ENCODE measurements at places on chromosomes 1 and 21. TPM values are rescaled to one million over a fixed set of nuclear protein-coding genes. Genes with fewer than 3 reads are reported as not detected.

- H3K4me3 ChIP-seq, result peak within 1 kb of the TSS; percentile 74
- H3K4me1 ChIP-seq, result peaks cover 35% of the 10 kb centered on the region
- no peaks in the 10 kb centered on the region for H3K36me3 ChIP-seq
- no peaks in the 10 kb centered on the region for H3K27me3 ChIP-seq
- peak within 1 kb of the TSS; percentile 70 for H3K27ac ChIP-seq
Measured at GRCh38 chr1:168136709-168137514, at the start of gene GPR161. Gene GPR161 (minus strand): TSS chr1:168136930. CDS start chr1:168104850, 32,080 bp downstream.

GRCh38 chr1:17185485-17185860 is 19.5 kb upstream of the PADI1 start:
- no peaks in the 10 kb centered on the region for H3K36me3 ChIP-seq
- peaks cover 4% of the 10 kb centered on the region for H3K4me1 ChIP-seq
- H3K27me3 ChIP-seq, result no peaks in the 10 kb centered on the region
- H3K4me3 ChIP-seq, result no peak overlapping the region
- H3K27ac ChIP-seq, result no peak overlapping the region
- no peak for DNase-seq

DNA sequence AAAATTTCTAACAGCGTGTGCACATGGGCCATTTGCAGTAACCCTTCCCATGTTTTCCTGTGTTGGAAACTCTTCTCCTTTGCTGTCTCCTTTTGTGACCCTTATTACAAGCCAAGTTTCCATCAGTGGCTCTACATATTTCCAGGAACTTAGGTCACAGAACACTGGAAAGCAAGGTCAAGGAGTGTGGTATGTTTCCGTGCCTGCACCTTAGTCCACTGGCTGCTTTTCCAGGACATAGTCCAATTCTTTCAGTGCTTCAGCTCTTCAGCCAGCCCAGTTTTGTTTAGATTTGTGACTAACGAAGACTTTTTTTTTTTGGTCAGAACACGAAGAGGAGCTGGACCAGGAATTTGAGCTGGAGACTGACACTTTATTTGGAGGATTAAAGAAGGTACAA is 33.8 kb downstream of the HHAT start:
- peaks cover 29% of the 10 kb centered on the region for H3K4me1 ChIP-seq
- H3K36me3 ChIP-seq, result no peaks in the 10 kb centered on the region
- peak overlapping the region; percentile 9 for H3K27ac ChIP-seq
- H3K27me3 ChIP-seq, result no peaks in the 10 kb centered on the region
- H3K4me3 ChIP-seq, result no peak overlapping the region

- no peaks in the 10 kb centered on the region for H3K36me3 ChIP-seq
- no peaks in the 10 kb centered on the region for H3K27me3 ChIP-seq
- H3K27ac ChIP-seq, result peak overlapping the region; percentile 100
- H3K4me1 ChIP-seq, result peaks cover 9% of the 10 kb centered on the region
- H3K4me3 ChIP-seq, result peak overlapping the region; percentile 89
Measured at GRCh38 chr1:183023601-183024316, 539 bp downstream of the LAMC1 start.

- no peaks in the 10 kb centered on the region for H3K27me3 ChIP-seq
- H3K27ac ChIP-seq, result no peak overlapping the region
- H3K4me1 ChIP-seq, result no peaks in the 10 kb centered on the region
- no peak overlapping the region for H3K4me3 ChIP-seq
- H3K36me3 ChIP-seq, result no peaks in the 10 kb centered on the region
Measured at GRCh38 chr1:38266197-38266520, 219.6 kb upstream of the POU3F1 start.

- H3K4me3 ChIP-seq, result no peak overlapping the region
- H3K4me1 ChIP-seq, result no peaks in the 10 kb centered on the region
- H3K27ac ChIP-seq, result no peak overlapping the region
Measured at GRCh38 chr1:18292531-18292930, 184.9 kb downstream of the IGSF21 start.

DNA sequence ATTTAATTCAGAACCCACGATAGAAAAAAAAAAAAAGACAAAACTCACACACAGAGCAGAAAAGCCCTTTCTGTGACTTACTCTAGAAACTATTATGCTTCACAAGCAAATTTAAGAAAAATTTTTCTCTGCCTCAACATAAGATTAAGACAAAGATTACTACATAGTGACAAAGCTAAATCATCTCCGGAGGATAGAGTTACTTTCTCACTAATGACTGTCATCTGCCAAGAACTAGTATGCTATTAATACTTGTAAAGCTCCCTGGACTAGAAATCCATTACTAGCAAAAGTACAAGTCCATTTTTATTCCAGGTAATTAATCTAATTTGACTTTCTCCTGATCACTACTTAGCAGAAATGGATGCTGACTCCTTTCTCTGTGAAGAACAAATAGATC is 25.9 kb downstream of the GREM2 start:
- H3K4me1 ChIP-seq, result no peaks in the 10 kb centered on the region
- no peaks in the 10 kb centered on the region for H3K36me3 ChIP-seq
- H3K4me3 ChIP-seq, result no peak overlapping the region
- no peak for DNase-seq
- no peaks in the 10 kb centered on the region for H3K27me3 ChIP-seq

DNA sequence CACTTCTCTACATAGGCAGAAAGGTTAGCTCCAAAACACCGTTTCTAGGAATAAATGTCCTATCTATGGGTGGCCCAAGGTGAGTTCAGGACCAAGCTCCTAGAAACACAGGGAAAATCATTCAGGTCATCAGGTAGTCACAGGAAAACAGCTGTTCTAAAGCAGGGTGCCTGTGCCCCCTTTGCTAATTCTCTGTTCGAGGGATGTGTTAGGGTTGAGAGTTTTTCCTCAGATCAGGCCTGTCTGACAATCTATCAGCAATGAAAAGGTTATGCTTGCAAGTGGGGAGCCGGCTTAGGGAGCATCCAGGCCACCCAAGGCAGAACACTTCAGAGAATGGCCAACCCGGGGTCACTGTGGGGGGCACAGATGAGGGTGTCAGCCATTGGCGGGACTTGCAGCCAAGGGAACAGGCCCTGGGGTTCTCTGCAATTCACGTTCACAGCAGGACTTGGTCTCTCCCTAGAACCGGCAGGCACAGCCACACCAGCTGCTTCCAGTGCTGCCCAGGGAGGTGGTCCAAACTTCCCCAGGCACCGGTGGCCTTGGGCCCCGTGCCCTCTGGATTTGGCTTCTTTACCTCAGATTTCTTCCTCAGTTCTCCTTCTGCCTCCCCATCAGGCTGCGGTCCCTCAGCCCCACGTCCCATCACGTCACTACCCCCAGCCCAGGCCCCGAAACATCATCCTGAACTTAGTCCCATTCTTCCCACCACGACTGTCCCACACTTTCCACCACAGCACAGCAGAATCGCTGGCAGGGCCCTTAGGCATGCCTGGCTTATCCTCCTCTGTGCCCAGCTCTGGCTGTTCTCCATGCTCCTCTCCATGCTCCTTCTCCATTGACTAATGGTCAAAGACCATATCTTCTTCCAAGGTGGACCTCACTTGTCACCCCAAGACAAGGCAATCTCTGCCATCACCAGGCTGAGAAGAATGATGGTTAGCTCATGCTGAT is 11.0 kb downstream of the CD2 start:
- DNase-seq, result no peak
- no peak overlapping the region for H3K27ac ChIP-seq
- no peak overlapping the region for H3K4me3 ChIP-seq
- peaks cover 11% of the 10 kb centered on the region for H3K4me1 ChIP-seq
- H3K36me3 ChIP-seq, result no peaks in the 10 kb centered on the region

DNA sequence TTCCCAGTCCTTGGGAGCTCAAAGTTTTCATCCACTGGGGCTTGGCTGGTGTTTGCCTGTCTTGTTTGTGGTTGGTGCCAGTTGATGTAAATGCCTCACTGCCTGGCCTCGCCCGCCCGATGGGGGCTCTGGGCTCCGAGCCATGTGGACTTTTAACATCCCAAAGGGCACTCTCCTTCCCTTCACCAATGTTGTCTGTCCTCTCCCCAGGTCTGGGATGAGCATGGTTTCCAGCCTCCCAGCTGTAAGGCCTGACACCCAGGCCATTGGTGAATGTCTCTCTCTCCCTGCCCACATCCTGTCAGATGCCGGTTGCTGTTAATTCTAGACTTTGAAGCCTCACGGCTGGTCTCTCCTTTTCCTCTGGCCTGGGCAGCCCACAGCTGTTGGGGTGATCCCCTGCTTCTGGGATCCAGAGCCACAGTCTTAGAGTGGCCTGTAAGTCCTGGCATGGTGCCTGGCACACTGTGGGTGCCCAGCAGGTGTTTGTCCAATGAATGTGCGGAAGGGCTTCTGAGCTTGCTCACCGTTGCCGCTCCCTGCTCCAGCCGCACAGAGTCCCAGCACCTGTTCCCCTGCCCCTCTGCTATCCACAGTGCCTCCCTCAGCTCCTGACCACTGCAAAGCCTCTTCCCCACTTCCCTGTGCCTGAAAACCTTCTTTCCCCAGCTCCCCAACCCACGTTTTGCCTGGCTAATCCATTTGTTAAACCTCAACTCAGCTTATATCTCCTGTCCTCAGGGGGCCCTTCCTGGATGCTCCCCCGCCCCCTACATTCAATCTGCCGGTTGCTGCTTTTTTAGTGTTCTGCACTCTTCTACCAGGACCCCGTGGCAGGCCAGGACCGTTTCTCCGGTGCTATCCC is 3.3 kb upstream of the C1orf174 start:
- H3K27ac ChIP-seq, result no peak overlapping the region
- no peak for DNase-seq
- no peaks in the 10 kb centered on the region for H3K27me3 ChIP-seq

- no peaks in the 10 kb centered on the region for H3K36me3 ChIP-seq
- DNase-seq, result no peak
- no peaks in the 10 kb centered on the region for H3K4me1 ChIP-seq
- no peak overlapping the region for H3K4me3 ChIP-seq
Measured at GRCh38 chr1:218865591-218865990, 308.1 kb upstream of the LYPLAL1 start.

GRCh38 chr1:118788463-118788862 is 199.7 kb downstream of the TBX15 start:
- no peaks in the 10 kb centered on the region for H3K4me1 ChIP-seq
- H3K4me3 ChIP-seq, result no peak overlapping the region
- H3K27ac ChIP-seq, result no peak overlapping the region

GRCh38 chr1:63127376-63127775 is 195.0 kb upstream of the FOXD3 start:
- no peaks in the 10 kb centered on the region for H3K27me3 ChIP-seq
- DNase-seq, result no peak
- H3K4me1 ChIP-seq, result peaks cover 48% of the 10 kb centered on the region
- no peaks in the 10 kb centered on the region for H3K36me3 ChIP-seq
- no peak overlapping the region for H3K4me3 ChIP-seq

DNA sequence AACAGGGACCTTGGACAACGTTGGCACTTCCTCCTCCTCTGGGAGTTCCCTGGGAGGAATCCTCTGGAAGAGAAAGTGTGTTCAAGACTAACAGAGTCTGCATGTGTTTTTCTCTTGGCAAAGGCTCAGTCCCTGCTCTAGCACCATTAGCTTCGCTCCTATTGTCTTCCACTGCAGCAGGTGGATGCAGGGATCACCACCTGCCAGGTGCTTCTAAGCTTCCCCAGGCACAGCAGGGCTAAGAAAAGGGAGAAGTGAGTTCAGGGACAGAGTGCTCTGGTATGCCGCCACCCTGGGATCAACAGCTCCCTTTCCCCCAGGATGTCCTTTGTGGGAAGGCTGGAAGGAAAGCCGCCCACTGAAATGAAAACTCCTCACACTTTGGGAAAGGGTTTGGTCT is 43.9 kb upstream of the IL20 start:
- no peaks in the 10 kb centered on the region for H3K36me3 ChIP-seq
- H3K27ac ChIP-seq, result no peak overlapping the region
- H3K27me3 ChIP-seq, result no peaks in the 10 kb centered on the region
- no peak overlapping the region for H3K4me3 ChIP-seq
- H3K4me1 ChIP-seq, result no peaks in the 10 kb centered on the region

DNA sequence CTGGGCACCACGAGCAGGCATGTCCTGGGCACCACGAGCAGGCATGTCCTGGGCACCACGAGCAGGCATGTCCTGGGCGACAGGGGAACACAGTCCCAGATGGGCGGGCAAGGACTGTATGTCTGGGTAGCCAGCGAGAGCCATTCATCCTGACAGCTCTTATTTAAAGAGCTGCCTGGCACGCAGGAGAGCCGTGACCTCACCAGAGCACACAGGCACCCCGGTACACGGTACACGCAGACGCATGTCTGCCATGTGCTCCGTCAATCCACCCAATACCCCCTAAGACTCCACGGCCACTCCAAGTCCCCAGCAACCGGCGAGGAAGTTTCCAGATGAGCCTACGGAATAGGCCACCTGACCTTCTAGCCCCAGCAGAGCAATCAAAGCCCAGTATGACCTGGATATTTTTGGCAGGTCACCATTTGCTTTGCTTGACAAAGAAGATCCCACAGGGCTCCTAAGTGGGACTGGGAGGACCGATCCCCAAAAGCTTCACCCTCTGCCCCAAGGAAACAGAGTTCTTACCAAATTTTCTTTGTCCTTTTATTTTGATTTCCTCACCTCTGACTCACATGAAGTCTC is 51.7 kb downstream of the CASZ1 start:
- no peak for DNase-seq
- H3K27me3 ChIP-seq, result no peaks in the 10 kb centered on the region
- H3K36me3 ChIP-seq, result no peaks in the 10 kb centered on the region
- no peak overlapping the region for H3K27ac ChIP-seq
- H3K4me1 ChIP-seq, result no peaks in the 10 kb centered on the region

DNA sequence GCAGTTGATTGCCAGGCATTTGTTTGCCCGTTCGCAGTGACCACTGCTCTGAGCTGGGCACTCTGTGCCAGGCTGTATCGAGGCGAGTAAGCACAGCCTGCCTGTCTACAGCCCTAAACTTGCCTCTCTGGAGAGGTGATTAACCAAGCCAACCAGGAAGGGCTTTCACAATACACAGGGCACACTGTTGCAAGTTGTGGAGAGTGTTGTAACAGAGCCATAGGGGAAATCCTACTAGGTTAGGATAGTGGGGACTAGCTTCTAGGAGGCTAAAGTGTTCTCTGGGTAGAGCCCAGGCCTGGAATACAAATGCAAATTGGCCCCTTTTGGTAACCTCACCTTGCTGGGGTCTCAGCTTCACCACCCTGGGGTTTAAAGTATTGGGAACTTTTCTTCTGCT is 23.8 kb downstream of the PRDM2 start:
- H3K27me3 ChIP-seq, result no peaks in the 10 kb centered on the region
- H3K36me3 ChIP-seq, result no peaks in the 10 kb centered on the region
- H3K27ac ChIP-seq, result no peak overlapping the region

GRCh38 chr1:41861535-41862383 is 57.0 kb downstream of the HIVEP3 start:
- no peak overlapping the region for H3K4me3 ChIP-seq
- H3K36me3 ChIP-seq, result no peaks in the 10 kb centered on the region
- H3K4me1 ChIP-seq, result no peaks in the 10 kb centered on the region
- H3K27me3 ChIP-seq, result no peaks in the 10 kb centered on the region

GRCh38 chr1:92711473-92712165 is 73.3 kb downstream of the EVI5 start:
- no peak for DNase-seq
- H3K4me3 ChIP-seq, result no peak overlapping the region

- H3K4me1 ChIP-seq, result no peaks in the 10 kb centered on the region
- H3K27ac ChIP-seq, result peak overlapping the region; percentile 76
- no peak overlapping the region for H3K4me3 ChIP-seq
Measured at GRCh38 chr1:27435566-27436203, 43.3 kb downstream of the GPR3 start.

The TAF12 gene
- 22.7 TPM for total RNA-seq

The OR10J1 gene
- total RNA-seq, result not detected

The SMPDL3B gene
- total RNA-seq, result not detected

The MRTO4 gene
- 22.6 TPM for total RNA-seq

The LCK gene
- total RNA-seq, result 1.1 TPM

The C1orf94 gene
- total RNA-seq, result not detected

The SPATA21 gene
- not detected for total RNA-seq

The IVL gene
- total RNA-seq, result not detected

The ELK4 gene
- 24.3 TPM for total RNA-seq

The SPRR4 gene
- not detected for total RNA-seq

The LRRIQ3 gene
- 0.21 TPM for total RNA-seq

The KIF21B gene
- 3.3 TPM for total RNA-seq

The ADCY10 gene
- total RNA-seq, result not detected

The IFI44L gene
- total RNA-seq, result 10.2 TPM

The UBE2U gene
- total RNA-seq, result not detected

The PLD5 gene
- total RNA-seq, result not detected
